ENCODE measurements at places on chromosomes 7 and 10.
A peak's percentile ranks its signal among the peaks of the same experiment; 100 is the strongest.

GRCh38 chr7:111560773-111561653 is 1.3 kb downstream of the IMMP2L start:
- DNase-seq: peak; percentile 66

DNA sequence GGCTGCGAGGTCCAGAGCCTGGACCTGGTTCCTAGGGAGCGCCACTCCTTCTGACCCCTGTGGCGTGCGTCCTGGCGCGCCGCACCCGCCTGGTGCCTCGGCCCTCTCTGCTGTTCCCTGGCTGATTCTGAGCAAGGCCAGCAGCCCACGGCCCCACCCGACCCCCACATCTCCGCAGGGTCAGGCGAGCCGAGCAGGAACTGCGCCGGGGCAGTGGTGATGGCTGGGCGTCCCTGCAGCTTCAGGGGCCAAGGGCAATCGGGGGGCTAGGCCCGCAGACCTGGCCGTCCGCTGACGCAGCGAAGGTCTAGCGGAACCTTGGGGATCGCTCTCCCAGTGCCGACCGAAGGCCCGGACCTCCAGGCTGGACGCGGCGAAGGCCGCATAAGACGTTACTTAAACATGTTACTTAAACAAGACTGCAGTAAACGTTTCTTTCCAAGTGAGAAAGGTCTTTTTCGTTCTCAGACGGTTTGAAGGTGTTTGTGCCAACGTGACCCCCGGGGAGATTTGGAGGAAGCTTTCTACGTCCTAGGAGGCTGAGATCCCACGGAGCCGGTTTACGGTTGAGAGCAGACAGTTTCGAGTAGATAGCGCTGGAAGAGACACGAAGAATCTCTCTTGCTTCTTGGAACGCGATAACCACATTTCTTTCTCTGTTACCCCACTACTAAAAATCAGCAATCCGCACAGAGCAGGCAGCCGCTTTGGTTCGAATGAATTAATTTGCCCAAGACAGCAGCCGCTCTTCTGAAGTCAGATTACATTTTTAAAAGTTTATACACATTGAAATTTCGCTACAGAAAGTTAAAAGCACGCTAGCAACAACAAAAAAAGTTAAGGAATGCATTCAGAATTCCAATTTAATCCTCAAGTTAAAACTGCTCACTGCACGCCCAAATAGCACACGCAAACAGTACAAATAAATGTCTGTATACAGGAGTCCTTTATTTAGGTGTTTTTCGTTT is 4.9 kb upstream of the NKX2-3 start:
- peak; percentile 13 for DNase-seq

GRCh38 chr7:48101352-48101751 is 12.3 kb downstream of the UPP1 start:
- DNase-seq: no peak

GRCh38 chr7:101104799-101105198 is 19.5 kb downstream of the TRIM56 start:
- no peak for DNase-seq
